ENCODE measurements at places on chromosomes 6 and 20. TPM values are rescaled to one million over a fixed set of nuclear protein-coding genes. Genes with fewer than 3 reads are reported as not detected.

C6orf58 gene
- polyA plus RNA-seq = 0.18 TPM

C6orf132 gene
- polyA plus RNA-seq = 22.2 TPM

FOXQ1 gene
- not detected for polyA plus RNA-seq

GSTA3 gene
- polyA plus RNA-seq = not detected

TPX2 gene
- polyA plus RNA-seq = 101 TPM

SSR1 gene
- 65.3 TPM for polyA plus RNA-seq

RNASET2 gene
- polyA plus RNA-seq = 40.5 TPM

LTB gene
- polyA plus RNA-seq = 1.7 TPM

DEFB110 gene
- polyA plus RNA-seq = not detected

SIM1 gene
- 0.14 TPM for polyA plus RNA-seq

PRKN gene
- polyA plus RNA-seq = 0.64 TPM

FBXO30 gene
- polyA plus RNA-seq = 6.5 TPM

APOM gene
- 10.0 TPM for polyA plus RNA-seq

SNHG17 gene
- 76.1 TPM for polyA plus RNA-seq

MBOAT1 gene
- 3.2 TPM for polyA plus RNA-seq

GJA1 gene
- polyA plus RNA-seq = 262 TPM

PROKR2 gene
- polyA plus RNA-seq = 1.8 TPM

FAM83C gene
- not detected for polyA plus RNA-seq

KCNG1 gene
- 8.1 TPM for polyA plus RNA-seq

ZBTB9 gene
- 13.5 TPM for polyA plus RNA-seq

CTCFL gene
- polyA plus RNA-seq = 0.80 TPM

GNAS-AS1 gene
- 11.3 TPM for polyA plus RNA-seq

PRSS16 gene
- polyA plus RNA-seq = 8.7 TPM

AURKA gene
- polyA plus RNA-seq = 82.0 TPM

WFDC2 gene
- polyA plus RNA-seq = 161 TPM

SMPDL3A gene
- 5.1 TPM for polyA plus RNA-seq

SNX21 gene
- 15.5 TPM for polyA plus RNA-seq

KCNK5 gene
- 9.5 TPM for polyA plus RNA-seq

RGL2 gene
- 31.7 TPM for polyA plus RNA-seq

TREM1 gene
- not detected for polyA plus RNA-seq

SAMD3 gene
- polyA plus RNA-seq = 3.2 TPM

NHSL1 gene
- 10.5 TPM for polyA plus RNA-seq

CRISP2 gene
- polyA plus RNA-seq = 1.1 TPM

TP53TG5 gene
- polyA plus RNA-seq = not detected

MICA gene
- 13.4 TPM for polyA plus RNA-seq

SIRPA gene
- 1.5 TPM for polyA plus RNA-seq

KCNS1 gene
- polyA plus RNA-seq = 0.30 TPM

SYNDIG1 gene
- polyA plus RNA-seq = 2.8 TPM

CCM2L gene
- 6.4 TPM for polyA plus RNA-seq

SMOC2 gene
- polyA plus RNA-seq = 3.5 TPM

KIAA1755 gene
- polyA plus RNA-seq = not detected

TRAPPC3L gene
- not detected for polyA plus RNA-seq

CD93 gene
- polyA plus RNA-seq = 0.03 TPM

HLA-DPB1 gene
- 19.8 TPM for polyA plus RNA-seq

Measured in GM23338 (cell line).